ENCODE measurements at places on chromosomes 4 and X.

DNA sequence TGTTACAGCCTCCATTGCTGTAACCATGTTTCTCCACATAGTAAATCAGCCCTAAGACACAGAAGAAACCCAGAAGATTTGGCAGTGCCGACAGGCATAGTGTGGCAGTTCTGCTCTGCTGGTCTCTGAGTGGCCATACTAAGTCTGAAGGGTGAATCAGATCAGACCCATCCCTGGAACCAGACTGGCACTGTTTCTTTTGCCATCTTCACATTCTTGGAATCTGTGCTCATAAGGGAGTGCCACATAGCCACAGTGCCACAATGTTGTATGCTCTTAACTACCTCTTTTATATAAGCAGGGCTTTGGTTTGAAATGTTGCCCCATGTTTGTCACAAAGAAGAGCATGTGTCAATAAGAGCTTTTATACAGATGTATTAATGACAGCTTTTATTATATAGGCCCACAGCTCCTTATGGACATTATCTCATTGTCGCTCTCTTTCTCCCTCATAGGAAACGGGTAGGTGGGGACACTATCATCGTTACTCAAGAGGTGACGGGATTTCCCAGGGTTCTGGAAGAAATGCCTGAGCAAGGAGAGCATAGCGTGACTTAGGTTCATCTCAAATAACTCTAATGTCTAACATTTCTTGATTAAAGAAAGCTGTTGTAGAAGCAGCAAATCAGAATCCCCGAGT, 128.2 kb downstream of the CBR4 start:
- DNase-seq, result no peak

- DNase-seq, result no peak
Observed at GRCh38 chr4:101795704-101796103, 5.2 kb downstream of the BANK1 start.

DNA sequence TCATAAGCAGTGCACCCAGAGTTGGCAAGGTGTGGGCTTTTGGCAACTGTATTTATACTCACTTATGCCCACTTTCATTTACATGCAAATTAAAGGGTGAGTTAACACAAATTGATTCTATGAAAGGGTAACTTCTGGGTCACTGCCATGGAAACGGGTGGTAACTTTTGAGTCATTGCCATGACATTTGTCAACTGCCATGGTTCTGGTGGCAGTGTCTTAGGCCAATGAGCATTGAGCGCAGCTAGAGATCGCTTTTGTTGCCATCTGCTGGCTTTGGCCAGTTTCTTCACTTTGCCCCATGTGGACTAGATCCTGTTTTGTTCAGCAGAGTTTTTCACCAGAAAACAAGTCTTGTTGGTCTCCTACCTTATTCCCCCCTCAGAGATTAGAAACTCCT, 170.8 kb upstream of the NUDT6 start:
- DNase-seq, result peak; percentile 51

DNA sequence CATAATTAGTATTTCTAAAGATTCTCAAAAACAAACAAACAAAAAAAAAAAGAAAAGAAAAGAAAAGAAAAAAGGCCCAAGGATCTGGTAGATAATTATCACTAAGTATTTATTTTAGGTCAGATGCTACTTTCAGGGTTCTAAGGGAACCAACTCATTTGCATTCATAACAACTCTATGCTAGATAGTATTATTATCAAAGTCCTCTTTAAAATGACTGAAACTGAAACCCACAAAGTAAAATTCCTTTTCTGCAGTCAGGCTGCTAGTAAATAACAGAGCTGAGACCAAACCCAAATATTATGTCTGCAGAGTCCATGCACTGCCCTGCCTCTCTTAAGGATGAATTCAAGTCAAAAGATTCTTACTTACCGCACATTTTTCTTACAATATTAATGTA, 38.3 kb upstream of the MAPK10 start:
- no peak for DNase-seq

GRCh38 chrX:79408623-79409322, 41.6 kb upstream of the ITM2A start:
- no peak for DNase-seq

- DNase-seq, result no peak
Observed at GRCh38 chr4:151540728-151541388, 131.9 kb downstream of the FHIP1A start.

- DNase-seq, result peak; percentile 56
Observed at GRCh38 chrX:100413229-100413628, 3.2 kb upstream of the PCDH19 start.

GRCh38 chr4:4182835-4183568, 43.7 kb downstream of the OTOP1 start:
- DNase-seq, result peak; percentile 26

DNA sequence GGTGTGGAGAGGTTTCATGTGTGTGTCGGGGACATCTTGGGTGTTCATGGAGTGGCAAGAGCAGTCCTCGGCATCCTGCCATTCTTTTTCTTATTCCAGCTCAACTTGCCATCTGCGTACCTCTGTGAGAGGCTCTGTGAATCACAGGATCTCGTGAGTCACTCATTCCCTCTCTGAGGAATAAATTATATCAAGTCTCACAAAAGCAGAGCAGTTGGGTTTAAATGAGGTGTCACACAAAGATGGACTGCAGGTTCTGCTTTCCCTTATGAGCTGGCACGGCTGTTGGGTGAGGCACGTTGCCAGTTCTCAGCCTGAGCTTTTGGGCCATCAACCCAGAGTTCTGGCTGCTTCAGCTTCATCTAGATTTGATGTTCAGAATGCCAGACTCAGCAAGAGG, 6.8 kb upstream of the OCIAD2 start:
- DNase-seq, result no peak

- DNase-seq, result no peak
Observed at GRCh38 chr4:992297-993110, 700 bp downstream of the SLC26A1 start.

DNA sequence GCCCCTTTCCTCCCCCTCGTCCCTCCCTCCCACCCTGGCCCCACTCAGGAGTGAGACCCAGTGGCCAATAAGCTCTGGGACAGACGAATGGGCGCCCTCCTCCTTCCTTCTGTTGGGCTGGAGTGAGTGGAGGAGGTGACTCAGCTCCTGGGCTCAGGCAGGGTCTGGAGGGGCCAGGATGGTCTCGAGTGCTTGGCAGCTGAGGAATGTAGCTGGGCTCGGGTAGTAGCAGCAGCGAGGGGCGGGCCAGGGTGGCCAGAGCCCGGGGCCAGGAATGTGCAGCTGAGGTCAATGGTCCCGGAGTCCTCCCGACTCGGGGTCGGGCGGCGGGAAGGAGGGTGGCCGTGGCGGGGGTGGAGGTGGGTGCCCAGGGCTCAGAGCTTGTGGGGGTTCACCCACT, 15.0 kb downstream of the G6PD start:
- no peak for DNase-seq

GRCh38 chrX:42247241-42247640, 323.9 kb upstream of the CASK start:
- no peak for DNase-seq

- no peak for DNase-seq
Observed at GRCh38 chr4:130131536-130131935, 1035.6 kb downstream of the C4orf33 start.

- no peak for DNase-seq
Observed at GRCh38 chr4:180932370-180933001, 1310.7 kb upstream of the TENM3 start.

DNA sequence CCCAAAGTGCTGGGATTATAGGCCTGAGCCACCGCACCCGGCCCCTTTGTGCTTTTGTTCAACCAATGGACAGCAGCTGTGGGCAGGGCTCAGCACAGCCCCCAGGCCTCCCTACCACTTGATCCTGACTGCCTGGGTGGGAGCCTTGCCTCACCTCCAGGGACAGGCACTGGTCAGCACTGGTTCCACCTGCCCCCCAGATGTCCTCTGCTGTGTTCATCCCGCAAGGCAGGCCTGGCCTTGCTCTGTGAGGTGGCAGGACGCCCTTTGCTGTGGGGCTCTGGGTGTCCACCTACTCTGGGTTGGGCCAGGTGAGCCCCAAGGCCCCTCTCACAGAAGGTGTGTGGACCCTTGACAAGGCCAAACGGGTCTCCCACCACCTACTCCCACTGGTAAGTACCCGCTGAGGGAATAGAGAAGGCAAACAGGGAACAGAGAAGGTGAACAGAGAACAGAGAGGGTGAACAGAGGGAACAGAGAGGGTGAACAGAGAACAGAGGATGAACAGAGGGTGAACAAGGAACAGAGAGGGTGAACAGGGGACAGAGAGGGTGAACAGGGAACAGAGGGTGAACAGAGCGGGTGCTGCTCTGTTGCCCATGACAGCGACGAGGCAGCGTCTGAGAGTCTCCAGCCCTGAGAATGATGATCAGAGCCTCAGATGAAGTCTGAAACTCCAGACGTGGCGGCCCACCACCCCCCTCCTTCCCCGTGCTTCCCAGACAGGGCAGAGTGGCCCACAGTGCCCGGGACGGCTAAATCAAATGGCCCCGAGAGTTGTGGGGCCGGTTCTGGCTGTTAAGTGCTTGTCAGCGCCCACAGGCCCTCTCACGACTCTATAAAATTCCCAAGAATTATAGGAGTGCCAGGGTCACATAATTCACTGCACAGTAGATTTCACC, 55.0 kb upstream of the NKX1-1 start:
- no peak for DNase-seq

GRCh38 chr4:8228319-8229250, 29.5 kb downstream of the SH3TC1 start:
- DNase-seq, result peak; percentile 83

DNA sequence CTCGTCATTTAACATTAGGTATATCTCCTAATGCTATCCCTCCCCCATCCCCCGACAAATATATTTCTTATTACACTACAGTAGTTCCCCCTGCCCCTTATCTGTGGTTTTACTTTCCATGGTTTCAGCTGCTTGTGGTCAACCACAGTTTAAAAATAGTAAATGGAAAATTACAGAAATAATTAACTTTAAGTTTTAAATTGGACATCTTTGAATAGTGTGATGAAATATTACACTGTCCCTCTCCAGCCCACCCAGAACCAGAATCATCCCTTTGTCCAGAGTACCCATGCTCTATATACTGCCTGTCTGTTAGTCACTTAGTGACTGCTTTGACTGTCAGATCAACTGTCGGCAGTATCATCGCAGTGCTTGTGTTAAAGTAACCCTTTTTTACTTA, 47.4 kb upstream of the VEGFC start:
- peak; percentile 22 for DNase-seq

DNA sequence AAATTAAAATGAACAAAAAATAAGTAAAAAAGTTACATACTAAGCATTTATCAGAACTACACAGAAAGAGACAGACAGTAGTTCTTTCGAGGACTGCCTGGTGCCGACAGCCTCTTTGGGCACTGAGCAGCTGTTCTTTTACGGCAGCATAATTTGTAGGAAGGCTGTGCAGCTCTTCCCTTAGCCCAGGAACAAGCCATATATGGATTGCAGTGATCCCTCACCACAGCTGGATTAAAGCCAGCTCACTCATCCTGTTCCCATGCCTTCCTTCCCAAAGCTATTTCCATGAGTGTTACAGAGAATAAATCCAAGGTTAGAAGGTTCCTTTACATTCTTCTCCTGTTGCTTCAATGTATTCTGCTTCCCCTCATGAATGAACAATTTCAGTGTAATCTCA, 71.7 kb downstream of the DDX60L start:
- no peak for DNase-seq

GRCh38 chrX:94758130-94758529, 1084.1 kb downstream of the FAM133A start:
- DNase-seq, result no peak

DNA sequence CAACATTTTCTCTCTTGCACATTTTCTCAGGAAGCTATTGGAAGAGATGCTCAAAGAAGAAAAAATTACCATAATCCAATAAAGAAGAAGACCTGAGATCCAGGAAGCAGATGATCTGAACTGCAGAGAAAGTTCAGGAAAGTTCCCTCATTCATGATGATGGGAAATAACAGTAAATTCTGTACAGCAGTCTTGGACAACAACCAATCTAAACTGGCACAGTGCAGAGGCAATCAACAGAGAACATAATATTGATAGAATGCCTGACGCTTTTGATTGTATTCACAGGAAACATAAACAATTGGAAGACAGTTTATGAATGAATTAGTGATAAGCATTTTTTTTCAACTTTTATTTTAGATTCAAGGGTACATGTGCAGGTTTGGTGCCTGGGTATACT, 428.9 kb downstream of the KCTD8 start:
- DNase-seq, result no peak

DNA sequence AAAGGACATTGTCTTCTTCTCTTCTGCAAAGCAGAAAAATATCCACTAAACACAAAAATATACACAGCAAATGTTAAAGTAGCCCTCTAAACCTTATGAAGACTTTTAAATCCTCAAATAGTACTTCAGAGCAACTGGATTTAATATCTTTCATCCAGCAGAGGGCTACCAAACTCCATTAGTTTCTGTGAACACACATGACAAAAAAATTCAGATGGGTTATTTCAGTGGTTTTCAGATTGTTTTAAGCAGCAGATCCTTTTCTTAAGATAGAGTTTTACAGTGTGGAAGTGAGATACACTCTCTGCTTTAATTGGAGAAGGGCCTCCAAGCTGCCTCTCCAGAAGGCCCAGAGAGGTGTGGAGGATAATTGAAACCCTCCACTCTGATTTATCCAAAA, 56.7 kb downstream of the ANK2 start:
- no peak for DNase-seq

DNA sequence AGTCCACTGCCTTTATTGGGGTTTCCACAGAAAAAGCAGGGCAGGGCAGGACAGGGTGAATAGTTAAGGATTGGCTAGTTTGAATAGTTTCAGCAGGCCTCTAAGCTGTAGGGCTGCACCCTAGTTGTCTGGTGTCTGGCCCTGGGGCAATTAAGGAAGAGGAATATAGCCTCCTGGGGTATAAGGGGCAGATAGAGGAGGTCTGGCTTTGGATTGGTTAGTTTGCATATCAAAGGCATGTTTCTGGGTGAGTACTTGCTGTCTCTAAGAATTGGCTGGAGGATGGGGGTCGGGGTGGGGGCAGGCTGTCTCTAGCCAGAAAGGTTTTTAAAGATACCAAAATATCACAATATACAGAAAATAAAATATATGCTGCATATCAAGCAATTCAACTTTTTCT, 100.4 kb downstream of the TMEM164 start:
- no peak for DNase-seq

DNA sequence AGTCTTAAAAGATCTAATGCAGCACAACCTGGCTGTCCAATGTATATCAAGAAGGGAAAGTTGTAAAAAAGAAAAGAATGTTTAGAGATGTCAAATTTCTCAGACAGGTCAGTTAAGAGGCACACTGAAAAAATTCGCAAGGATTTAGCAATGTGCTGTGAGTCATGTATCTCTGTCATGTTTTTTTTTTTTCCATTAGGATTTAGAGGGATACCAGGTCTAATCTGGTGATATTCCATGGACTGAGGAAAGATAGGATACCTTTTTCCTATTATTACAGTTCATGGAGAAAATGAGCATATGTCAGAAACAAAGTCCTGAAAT, 815.4 kb upstream of the PCDH10 start:
- DNase-seq, result no peak

DNA sequence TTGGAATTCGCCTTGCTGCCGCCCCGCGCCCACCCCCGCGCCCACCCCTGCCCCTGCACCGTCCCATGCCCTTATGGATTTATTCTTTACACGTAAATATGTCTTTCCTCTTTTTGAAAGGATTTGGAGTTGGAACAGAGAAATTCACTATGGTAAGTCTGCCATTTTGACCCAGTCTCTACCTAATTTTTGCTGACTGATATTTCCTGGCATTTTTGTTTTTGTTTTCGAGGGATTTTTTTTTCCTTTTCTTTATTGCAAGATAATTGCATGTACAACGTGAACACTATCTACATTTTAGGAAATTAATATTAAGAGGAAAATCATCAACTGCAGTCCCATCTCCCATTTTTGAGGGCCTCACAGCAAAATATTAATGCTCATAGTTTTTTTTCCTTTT, 468 bp upstream of the SPIN2B start:
- no peak for DNase-seq
